ENCODE measurements at places on chromosomes 7 and 10. TPM values are rescaled to one million over a fixed set of nuclear protein-coding genes. Genes with fewer than 3 reads are reported as not detected.

ACBD7 gene
- total RNA-seq = not detected

KLF14 gene
- total RNA-seq = not detected

CLEC2L gene
- total RNA-seq = not detected

HKDC1 gene
- 5.9 TPM for total RNA-seq

MCM10 gene
- 0.38 TPM for total RNA-seq

- H3K27ac ChIP-seq = no peak overlapping the region
- no peaks in the 10 kb centered on the region for H3K27me3 ChIP-seq
- H3K4me3 ChIP-seq = no peak overlapping the region
- no peak for DNase-seq
- H3K36me3 ChIP-seq = no peaks in the 10 kb centered on the region
- H3K4me1 ChIP-seq = no peaks in the 10 kb centered on the region
These were observed 23.0 kb upstream of the IGFBP3 start for GRCh38 chr7:45944058-45944457.

GRCh38 chr10:79005126-79005810, 63.5 kb upstream of the ZMIZ1 start:
- H3K4me1 ChIP-seq = peaks cover 12% of the 10 kb centered on the region
- H3K36me3 ChIP-seq = no peaks in the 10 kb centered on the region
- no peak overlapping the region for H3K27ac ChIP-seq

GRCh38 chr10:26361971-26362370, 76.2 kb upstream of the APBB1IP start:
- H3K4me1 ChIP-seq = no peaks in the 10 kb centered on the region
- no peak overlapping the region for H3K27ac ChIP-seq
- no peak for DNase-seq

DNA sequence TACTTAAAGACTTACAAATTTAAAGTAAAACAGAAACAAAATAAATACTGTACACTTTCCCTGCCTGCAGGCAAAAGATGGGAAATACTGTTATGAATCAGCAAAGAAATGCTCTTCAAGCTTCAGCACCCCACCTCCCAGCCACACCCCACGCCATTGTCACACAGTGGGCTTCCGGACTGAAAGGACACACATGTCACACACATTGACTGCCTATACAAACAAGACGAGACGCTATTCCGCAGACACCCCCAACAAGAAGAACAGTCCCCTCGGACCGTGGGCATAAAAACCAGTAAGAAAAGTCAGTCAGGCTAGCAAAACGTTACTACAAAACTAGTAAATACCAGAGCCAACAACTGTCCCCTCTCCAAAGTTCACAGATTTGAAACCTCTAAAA, 22.2 kb upstream of the PARP12 start:
- no peak overlapping the region for H3K4me3 ChIP-seq
- peaks cover 22% of the 10 kb centered on the region for H3K36me3 ChIP-seq
- H3K27ac ChIP-seq = no peak overlapping the region
- no peaks in the 10 kb centered on the region for H3K27me3 ChIP-seq
- DNase-seq = no peak
- peaks cover 7% of the 10 kb centered on the region for H3K4me1 ChIP-seq

Data from lower lobe of right lung (tissue), 2 donors.